Peyer's patch (tissue), 4 donors: ENCODE measurements at places on chromosomes 5 and 9.

- no peak for DNase-seq
Measured at GRCh38 chr5:310516-310915, 11.0 kb upstream of the AHRR start.

DNA sequence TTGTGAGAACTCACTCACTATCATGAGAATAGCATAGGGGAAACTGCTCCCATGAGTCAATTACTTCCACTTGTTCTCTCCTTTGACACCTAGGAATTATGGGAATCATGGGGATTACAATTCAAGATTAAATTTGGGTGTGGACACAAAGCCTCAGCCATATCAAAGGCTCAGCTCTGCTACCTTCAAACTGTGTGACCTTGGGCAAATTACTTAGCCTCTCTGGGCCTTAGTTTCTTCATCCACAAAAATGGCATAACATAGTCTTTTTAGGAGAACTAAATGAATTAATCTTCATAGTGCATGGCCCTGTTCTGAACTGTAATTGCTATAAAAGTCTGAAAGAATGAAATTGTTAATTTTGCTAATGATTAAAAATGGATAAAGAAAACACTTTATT, 18.3 kb upstream of the CARTPT start:
- DNase-seq = no peak

DNA sequence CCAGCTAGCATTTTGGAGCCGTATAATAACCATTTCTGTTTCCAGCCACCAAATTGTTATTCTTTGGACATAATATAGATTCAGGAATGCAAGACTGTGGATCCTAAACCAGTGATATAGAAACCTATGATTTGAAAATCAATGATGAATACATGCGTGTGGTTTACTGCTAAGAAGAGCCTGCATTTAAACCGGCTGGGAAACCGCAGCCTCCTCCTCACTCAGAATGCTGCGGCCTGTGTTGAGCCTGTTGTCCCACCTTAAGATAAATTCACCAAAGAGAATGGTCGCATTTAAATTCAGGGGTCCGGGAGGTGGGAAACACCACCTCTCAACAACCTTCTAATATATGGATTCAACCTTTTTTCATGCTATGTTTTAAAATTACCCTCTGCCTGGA, 148.0 kb downstream of the MEF2C start:
- DNase-seq = no peak

- no peak for DNase-seq
Measured at GRCh38 chr9:22148876-22149637, 140.0 kb upstream of the CDKN2B start.
